ENCODE measurements at places on chromosomes 5 and 9.

GRCh38 chr9:21097817-21098216 lies 20.1 kb upstream of the IFNB1 start:
- no peak for DNase-seq

DNA sequence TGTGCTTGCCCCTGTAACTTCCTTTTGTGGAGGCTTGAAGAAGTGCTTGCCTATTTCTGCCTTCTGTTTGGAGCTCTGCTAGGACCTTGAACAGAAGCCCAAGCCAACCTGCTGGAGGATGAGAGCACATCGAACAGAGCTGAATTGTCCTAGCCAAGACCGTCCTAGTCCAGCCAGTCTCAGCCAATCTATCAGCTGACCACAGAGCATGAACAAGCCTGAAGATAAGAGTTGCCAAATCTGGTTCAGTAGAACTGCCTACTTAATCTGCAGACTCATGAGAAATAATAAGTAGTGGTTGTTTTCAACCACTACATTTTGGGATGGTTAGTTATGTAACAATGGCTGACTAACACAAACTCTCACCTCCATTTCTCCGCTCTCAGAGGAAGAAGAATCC lies 4.4 kb upstream of the SNX2 start:
- peak; percentile 30 for DNase-seq

DNA sequence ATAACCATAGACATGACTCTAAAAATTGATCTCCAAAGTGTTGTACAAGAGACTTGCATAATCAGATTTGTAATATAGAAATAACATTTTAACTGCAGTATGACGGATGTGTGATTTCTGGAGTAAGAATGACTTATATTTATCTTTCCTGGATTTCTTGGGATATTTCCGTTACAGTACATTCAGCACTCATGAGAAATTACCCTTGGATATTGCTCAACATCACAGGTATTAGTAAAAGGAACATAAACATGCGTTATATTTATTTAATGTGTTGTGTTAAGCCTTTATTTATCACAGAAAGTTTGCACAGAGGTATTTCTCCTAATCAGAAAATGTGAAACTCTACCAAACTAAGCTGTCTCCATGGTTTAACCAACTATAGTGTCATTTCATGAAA lies 1823.9 kb upstream of the C9orf72 start:
- DNase-seq = no peak

DNA sequence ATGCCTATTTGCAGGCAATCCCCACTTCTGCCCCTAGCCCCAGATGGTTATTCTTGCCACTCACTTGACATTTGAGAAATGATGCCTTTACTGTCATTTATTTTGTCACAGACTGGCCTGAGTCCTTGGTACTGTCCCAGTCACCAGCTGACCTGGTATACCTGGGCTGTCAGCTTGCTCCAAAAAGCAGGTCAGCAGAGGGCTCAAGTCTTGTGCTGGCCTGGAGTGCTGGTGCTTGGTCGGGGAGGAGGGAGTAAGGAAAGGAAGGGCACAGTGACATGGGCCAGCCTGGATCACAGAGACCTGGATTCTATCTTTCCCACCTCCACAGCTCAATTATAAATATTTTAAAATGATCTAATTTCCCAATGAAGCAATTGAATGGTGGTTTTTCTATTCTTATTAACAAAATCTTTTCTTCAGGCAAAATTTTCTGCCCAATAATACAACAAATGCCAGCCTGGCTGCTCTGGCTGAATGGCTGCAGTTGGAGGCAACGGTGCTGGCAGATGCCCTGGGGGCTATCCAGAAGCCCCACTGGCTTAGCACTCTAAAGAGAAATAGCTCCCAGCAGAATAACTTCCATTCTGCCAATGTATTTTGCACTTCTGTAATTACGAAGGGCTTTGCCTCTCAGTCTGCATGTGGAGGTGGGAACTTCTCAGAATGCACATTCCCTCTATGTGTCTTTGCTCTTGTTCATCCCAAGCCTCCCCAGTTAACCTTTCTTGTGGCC lies 160.6 kb downstream of the GADD45G start:
- DNase-seq = no peak

- no peak for DNase-seq
Observed at GRCh38 chr5:169870211-169870610, 110.1 kb downstream of the INSYN2B start.
